ENCODE measurements at places on chromosomes 2 and 18.

- DNase-seq: peak; percentile 37
These were observed 17.8 kb upstream of the PMAIP1 start for GRCh38 chr18:59881728-59882656.

- DNase-seq: no peak
These were observed 5.8 kb upstream of the SEMA4C start for GRCh38 chr2:96875498-96876268.

- DNase-seq: no peak
These were observed 107.8 kb upstream of the ST3GAL5 start for GRCh38 chr2:85996591-85996990.

- DNase-seq: no peak
These were observed 211.3 kb upstream of the HAAO start for GRCh38 chr2:43003702-43004101.

- DNase-seq: no peak
These were observed 4.8 kb downstream of the ALK start for GRCh38 chr2:29916571-29916970.

- DNase-seq: no peak
These were observed 9.8 kb upstream of the GPC1 start for GRCh38 chr2:240425697-240426096.

- DNase-seq: no peak
These were observed 374.8 kb downstream of the SLC4A3 start for GRCh38 chr2:220002251-220002650.

DNA sequence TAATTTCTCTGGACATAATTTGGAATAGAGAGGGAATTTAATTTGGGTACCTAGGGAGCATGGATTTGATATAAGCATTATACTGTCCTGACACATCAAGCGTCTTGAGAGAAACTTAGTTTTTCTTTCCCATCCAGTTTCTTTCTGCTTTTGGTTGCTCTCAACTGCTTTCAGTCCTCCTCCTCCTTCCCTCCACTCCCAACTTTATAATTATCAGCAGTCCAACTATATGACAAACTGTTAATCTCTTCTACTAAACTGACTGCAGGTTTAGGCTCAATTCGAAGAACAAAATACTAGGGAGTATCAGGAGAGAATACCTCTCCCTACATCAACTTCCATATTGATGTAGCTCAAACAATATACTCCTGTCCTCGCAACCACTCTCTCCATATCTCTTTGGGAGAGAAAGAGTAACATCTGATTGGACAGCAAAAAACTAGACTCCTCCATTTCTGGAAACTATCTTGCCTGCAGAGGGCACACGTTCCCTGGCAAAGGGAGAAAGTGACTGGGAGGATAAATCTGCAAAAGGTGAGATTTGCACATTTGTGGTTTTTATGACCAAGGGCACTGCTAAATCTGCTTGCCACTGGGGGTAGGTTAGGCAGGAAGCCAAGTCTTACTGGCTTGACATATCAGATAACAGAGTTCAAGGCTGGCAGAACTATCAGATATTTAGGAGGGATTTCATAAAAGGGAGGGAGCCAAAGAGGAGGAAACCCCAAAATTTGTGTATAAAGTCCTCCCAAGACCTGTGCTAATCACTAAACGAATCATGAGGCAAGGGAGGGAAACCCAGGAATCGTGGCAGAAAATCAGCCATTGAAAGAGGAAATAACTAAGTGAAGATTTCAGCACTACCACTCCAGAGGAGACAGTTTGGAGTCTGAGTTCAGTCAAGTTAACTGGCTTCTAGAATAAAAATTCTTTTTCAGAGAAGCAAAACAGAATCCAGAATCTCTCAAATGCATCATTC lies 40.0 kb downstream of the ICA1L start:
- peak; percentile 86 for DNase-seq

GRCh38 chr2:31204783-31205182 lies 12.5 kb downstream of the CAPN14 start:
- no peak for DNase-seq

GRCh38 chr18:75554176-75554575 lies 126.7 kb upstream of the SMIM21 start:
- DNase-seq: no peak

DNA sequence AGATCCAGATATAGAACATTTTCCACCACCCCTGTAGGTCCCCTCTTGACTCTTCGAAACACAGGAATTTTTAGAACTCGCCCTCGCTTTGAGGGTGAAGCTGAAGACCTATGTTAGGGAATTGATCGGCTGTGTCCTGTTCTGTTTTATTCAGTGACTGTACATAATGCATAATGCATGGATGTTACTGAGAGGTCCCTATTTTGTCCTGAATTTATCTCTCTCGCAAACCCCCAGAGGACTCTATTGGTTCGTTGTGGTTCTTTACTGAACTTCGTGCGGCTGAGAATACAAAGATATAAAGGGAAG lies 431 bp upstream of the EIF5B start:
- no peak for DNase-seq

Measured in NAMALWA (cell line).